ENCODE measurements at places on chromosomes 2 and 18. TPM values are rescaled to one million over a fixed set of nuclear protein-coding genes. Genes with fewer than 3 reads are reported as not detected.

DNA sequence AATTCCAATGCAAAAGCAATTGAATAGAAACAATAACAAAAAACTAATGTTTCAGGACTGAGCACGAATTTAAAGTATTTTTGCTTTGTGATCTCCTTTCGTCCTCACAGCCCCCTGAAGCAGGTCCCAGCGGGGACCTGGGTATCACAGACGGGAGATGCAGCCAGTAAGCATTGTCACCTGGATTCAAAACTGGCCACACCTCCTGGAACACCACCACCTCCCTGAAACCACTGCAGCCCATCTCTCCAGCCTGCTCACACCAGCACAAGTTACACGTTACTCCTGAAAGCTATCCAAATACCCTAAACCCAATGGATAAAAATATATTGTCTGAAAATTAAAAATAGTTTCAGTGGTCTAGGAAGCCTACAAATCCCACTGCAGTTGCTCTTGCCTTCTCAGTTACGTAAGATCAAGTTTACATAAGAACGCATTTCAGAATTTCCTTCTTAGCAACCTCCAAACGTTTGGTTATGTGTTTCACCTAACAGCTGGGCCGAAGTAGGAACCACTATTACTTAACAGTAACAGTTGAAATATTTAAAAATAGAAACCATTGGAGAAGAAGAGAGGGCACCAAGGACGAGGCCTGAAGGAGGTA, 178.0 kb downstream of the HDAC4 start:
- no peaks in the 10 kb centered on the region for H3K36me3 ChIP-seq
- H3K27ac ChIP-seq = peak overlapping the region; percentile 90
- no peaks in the 10 kb centered on the region for H3K27me3 ChIP-seq
- H3K4me3 ChIP-seq = no peak overlapping the region
- DNase-seq = peak; percentile 75
- peaks cover 39% of the 10 kb centered on the region for H3K4me1 ChIP-seq

DNA sequence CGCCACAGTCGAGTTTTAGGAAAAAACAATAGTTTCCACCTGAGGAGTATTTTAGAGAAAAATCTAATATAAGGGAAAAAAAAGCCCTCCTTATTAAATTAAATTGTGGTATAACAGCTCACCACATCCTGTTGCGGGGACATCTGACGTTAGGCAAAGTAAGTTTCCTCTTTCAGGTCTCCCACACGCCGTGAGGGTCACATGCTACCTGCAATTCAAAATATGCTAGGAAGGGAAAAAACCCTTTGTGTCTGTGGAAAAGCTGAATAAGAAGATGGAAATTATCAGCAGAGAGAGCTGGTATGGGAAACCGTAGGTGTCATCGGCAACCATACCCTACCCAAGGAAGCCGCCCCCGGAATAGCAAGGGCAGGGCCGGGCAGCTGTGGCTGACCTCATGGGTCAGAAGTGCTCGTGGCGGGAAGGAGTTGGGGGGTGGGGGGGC, 128.0 kb downstream of the NFATC1 start:
- no peak overlapping the region for H3K4me3 ChIP-seq
- H3K4me1 ChIP-seq = no peaks in the 10 kb centered on the region
- DNase-seq = no peak
- H3K27ac ChIP-seq = no peak overlapping the region
- no peaks in the 10 kb centered on the region for H3K27me3 ChIP-seq

DNA sequence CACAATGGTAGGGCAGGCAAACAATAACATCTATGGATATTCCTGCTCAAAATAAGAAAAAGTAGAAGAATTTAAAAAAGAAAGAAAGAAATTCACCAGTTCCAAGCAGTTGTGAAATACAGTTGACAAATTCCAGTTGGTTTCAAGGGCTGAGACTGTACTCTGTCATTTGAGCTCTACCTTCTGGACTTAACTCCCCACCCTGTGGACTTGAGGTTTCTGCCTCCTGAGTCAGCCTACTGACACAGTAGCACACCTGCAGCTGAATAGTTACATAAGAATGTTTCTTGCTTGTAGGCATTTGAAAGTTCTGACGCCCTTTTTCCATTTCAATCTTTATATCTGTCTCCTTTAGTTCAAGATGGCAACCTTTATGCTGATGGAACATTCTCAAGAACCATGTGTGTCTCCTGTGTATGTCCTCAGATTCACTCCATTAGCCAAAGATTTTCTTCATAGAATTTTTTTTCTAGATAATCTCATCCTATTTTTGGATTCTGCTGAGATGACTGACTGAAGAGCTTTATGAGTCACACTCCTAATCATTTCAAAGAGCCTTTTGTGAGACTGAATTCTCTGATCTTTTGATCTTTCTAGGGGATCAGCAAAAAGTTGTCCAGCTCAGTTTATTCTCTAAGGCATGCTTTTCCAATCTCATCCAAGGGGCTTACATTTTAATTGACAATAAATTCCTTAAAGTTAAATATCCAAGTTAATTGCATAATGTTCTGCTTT, 19.1 kb downstream of the NETO1 start:
- DNase-seq = no peak
- no peaks in the 10 kb centered on the region for H3K4me1 ChIP-seq
- no peak overlapping the region for H3K27ac ChIP-seq
- no peak overlapping the region for H3K4me3 ChIP-seq
- H3K27me3 ChIP-seq = no peaks in the 10 kb centered on the region
- H3K36me3 ChIP-seq = no peaks in the 10 kb centered on the region

DNA sequence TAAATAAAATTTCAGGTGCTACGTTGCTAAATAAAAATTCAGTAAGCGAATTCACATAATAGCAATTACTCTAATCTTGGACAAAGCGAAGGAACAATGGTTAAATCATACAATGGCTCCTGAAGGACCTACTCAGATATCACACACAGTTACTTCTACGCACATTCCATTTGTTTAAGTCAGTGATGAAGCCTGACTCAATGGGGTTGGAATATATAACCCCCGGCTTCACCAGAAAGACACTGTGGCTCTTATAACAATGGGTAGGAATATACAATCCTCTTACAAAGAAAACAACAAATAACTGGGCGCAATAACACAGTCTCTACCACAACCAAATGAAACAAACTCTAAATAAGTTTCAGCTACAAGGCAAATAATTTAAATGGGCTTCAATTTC, 349.5 kb downstream of the IRS1 start:
- DNase-seq = no peak
- H3K36me3 ChIP-seq = no peaks in the 10 kb centered on the region
- no peak overlapping the region for H3K27ac ChIP-seq
- peaks cover 5% of the 10 kb centered on the region for H3K4me1 ChIP-seq
- no peaks in the 10 kb centered on the region for H3K27me3 ChIP-seq

- no peaks in the 10 kb centered on the region for H3K27me3 ChIP-seq
- H3K36me3 ChIP-seq = no peaks in the 10 kb centered on the region
- H3K4me3 ChIP-seq = no peak overlapping the region
- DNase-seq = no peak
Measured at GRCh38 chr2:36606925-36607324, 9.0 kb upstream of the FEZ2 start.

GRCh38 chr2:227886149-227886548, 14.7 kb downstream of the DAW1 start:
- H3K36me3 ChIP-seq = no peaks in the 10 kb centered on the region
- H3K27ac ChIP-seq = no peak overlapping the region
- H3K4me3 ChIP-seq = no peak overlapping the region
- no peak for DNase-seq

GRCh38 chr2:239857591-239857990, 167.6 kb downstream of the NDUFA10 start:
- H3K4me1 ChIP-seq = no peaks in the 10 kb centered on the region
- no peaks in the 10 kb centered on the region for H3K36me3 ChIP-seq
- no peak overlapping the region for H3K27ac ChIP-seq
- H3K27me3 ChIP-seq = no peaks in the 10 kb centered on the region
- DNase-seq = no peak
- H3K4me3 ChIP-seq = no peak overlapping the region

Gene GREB1
- polyA plus RNA-seq = 0.23 TPM

Data from lung (tissue), 17 donors.